CD8-positive, alpha-beta T cell (primary cell): ENCODE measurements at places on chromosomes 3 and 15. TPM values are rescaled to one million over a fixed set of nuclear protein-coding genes. Genes with fewer than 3 reads are reported as not detected.

Gene EAF2
- 3.5 TPM for total RNA-seq

Gene STAC
- total RNA-seq = not detected

Gene CCK
- not detected for total RNA-seq

Gene GOLGA8K
- total RNA-seq = not detected

Gene SOX14
- total RNA-seq = not detected

Gene ADAMTS7
- not detected for total RNA-seq

Gene RBPMS2
- total RNA-seq = not detected

Gene TTLL13
- 1.1 TPM for total RNA-seq

Gene ZNF770
- 37.7 TPM for total RNA-seq

Gene PIERCE2
- total RNA-seq = not detected

Gene HTR3E
- total RNA-seq = not detected

Gene TM2D3
- 76.7 TPM for total RNA-seq

Gene PLSCR1
- 7.5 TPM for total RNA-seq

Gene TRH
- total RNA-seq = not detected
